SK-N-SH (cell line): ENCODE measurements at places on chromosomes 3 and 15. TPM values are rescaled to one million over a fixed set of nuclear protein-coding genes. Genes with fewer than 3 reads are reported as not detected.

The KY gene
- polyA plus RNA-seq: 1.9 and 2.4 TPM in 2 replicates

The GOLGA8T gene
- 0.06 TPM in 1 of 2 replicates, not detected in the other for polyA plus RNA-seq

The TJP1 gene
- polyA plus RNA-seq: 17.5 and 23.7 TPM in 2 replicates

The RAD54L2 gene
- 3.6 and 4.1 TPM in 2 replicates for polyA plus RNA-seq

- H3K4me3 ChIP-seq: no peak overlapping the region
- no peaks in the 10 kb centered on the region for H3K27me3 ChIP-seq
- DNase-seq: no peak
- peaks cover 4% of the 10 kb centered on the region for H3K4me1 ChIP-seq
- no peaks in the 10 kb centered on the region for H3K36me3 ChIP-seq
Measured at GRCh38 chr3:175312791-175313190, 453.7 kb downstream of the NAALADL2 start.

GRCh38 chr15:100861511-100861991 lies 18.1 kb upstream of the ALDH1A3 start:
- no peaks in the 10 kb centered on the region; the same call in 1 of the 2 replicates for H3K4me1 ChIP-seq
- no peak overlapping the region for H3K4me3 ChIP-seq
- DNase-seq: no peak
- H3K27ac ChIP-seq: no peak overlapping the region
- no peaks in the 10 kb centered on the region for H3K27me3 ChIP-seq

DNA sequence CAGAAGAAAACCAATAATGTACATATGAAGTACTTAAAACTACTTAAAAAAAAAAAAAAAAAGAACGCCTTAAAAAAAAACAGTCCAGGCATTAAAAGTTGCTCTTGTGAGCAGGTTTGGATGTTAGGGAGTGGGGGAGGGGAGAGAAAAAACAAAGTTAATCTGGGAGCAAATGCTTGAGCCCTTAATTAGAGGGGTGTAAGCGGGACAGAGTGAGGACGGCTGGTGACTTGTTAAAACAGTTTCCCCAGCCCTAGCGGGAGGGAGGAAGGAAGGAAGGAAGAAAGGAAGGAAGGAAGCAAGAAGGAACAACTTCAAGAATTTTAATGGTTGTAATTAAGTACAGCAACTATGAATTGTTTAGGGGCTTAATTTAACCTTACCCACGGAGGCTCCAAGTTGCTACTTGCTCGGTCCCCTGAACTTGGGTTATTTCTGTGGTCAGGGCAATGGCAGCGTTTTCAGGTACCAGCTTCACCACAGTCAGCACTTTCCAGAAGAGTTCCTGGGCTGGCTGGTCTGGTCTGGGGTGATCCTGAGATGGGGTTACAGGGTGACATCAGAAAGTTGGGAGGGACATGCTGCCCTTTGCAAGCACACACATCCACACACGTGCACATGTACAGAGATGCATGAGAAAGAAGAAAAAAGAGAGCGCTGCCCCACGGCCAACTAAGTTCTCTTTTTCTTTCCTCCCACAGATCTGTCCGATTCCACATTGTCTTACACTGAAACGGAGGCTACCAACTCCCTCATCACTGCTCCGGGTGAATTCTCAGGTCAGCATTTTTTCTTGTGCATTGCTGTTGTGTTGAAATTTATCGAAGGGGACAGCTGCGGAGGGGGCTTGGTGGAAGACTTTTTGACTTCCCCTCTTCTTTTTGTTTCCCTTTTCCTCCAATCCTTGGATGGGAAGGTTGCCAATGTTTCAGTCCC lies 14.0 kb downstream of the SMAD6 start:
- H3K27ac ChIP-seq: no peak overlapping the region
- H3K27me3 ChIP-seq: no peaks in the 10 kb centered on the region
- H3K4me3 ChIP-seq: no peak overlapping the region
- DNase-seq: no peak
- peaks cover 11% of the 10 kb centered on the region; the same call in 1 of the 2 replicates for H3K36me3 ChIP-seq

- H3K27me3 ChIP-seq: no peaks in the 10 kb centered on the region
- H3K4me3 ChIP-seq: no peak overlapping the region
- H3K36me3 ChIP-seq: peaks cover 26% of the 10 kb centered on the region
- no peak for DNase-seq
- no peak overlapping the region for H3K27ac ChIP-seq
Measured at GRCh38 chr3:16301507-16301906, 36.5 kb downstream of the OXNAD1 start.

GRCh38 chr15:34933432-34933975 lies 36.0 kb downstream of the AQR start:
- H3K36me3 ChIP-seq: peaks cover 57% of the 10 kb centered on the region
- no peak for DNase-seq
- no peaks in the 10 kb centered on the region for H3K4me1 ChIP-seq
- no peak overlapping the region for H3K4me3 ChIP-seq

- no peak overlapping the region for H3K27ac ChIP-seq
- no peak overlapping the region for H3K4me3 ChIP-seq
- no peak for DNase-seq
- no peaks in the 10 kb centered on the region for H3K27me3 ChIP-seq
- no peaks in the 10 kb centered on the region for H3K4me1 ChIP-seq
Measured at GRCh38 chr3:112594856-112595255, 33.0 kb downstream of the SLC35A5 start.

- H3K36me3 ChIP-seq: no peaks in the 10 kb centered on the region
- no peak overlapping the region for H3K4me3 ChIP-seq
- no peaks in the 10 kb centered on the region for H3K4me1 ChIP-seq
- no peaks in the 10 kb centered on the region for H3K27me3 ChIP-seq
- H3K27ac ChIP-seq: no peak overlapping the region
Measured at GRCh38 chr3:129567176-129567705, 24.3 kb downstream of the H1-8 start.
